ENCODE measurements at places on chromosomes 7 and 10.

GRCh38 chr7:158044482-158044823 lies 543.2 kb downstream of the PTPRN2 start:
- DNase-seq: no peak

- no peak for DNase-seq
Measured at GRCh38 chr10:125989791-125990190, 93.4 kb downstream of the FANK1 start.

DNA sequence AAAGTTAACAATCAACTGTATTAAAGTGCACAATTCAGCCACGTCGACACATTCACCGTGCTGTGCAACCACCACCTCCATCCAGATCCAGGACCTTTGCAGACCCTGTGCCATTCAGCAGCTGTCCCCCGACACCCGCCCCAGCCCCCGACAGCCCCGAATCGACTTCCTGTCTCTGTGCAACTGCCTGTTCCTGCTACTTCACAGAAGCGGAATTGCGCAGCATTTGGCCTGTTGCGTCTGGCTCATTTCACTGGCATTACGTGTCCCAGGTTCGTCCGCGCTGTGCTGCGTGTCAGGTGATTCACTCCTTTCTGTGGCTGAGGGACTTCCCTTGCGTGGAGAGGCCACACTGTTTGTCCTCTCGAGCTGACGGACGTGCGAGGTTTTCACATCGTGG lies 33.2 kb upstream of the DNAAF5 start:
- DNase-seq: no peak

- no peak for DNase-seq
Measured at GRCh38 chr10:124728071-124728829, 15.9 kb downstream of the FAM53B start.

- no peak for DNase-seq
Measured at GRCh38 chr10:8323428-8324054, 269.1 kb downstream of the GATA3 start.

GRCh38 chr10:87961314-87961713 lies 97.9 kb downstream of the PTEN start:
- DNase-seq: no peak

DNA sequence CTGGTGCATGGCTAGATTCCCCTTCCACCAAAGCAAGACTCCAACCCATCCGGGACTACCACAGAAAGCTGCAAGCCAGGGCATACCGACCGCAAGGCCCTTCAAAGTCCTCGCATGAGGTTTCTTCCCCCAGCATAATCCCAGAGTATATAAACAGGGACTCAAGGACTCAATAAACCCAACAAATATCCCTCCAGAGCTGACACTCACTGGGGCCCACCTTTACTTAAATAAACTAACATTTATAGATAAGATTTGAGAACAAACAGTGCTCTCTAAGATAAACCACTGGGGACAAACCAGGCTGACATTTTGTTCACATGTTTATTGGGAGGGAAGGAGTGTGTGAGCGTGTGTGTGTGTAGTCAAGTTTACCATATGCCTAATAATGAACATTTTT lies 138.2 kb downstream of the ADAM12 start:
- no peak for DNase-seq

- DNase-seq: peak; percentile 56
Measured at GRCh38 chr10:132248455-132249225, 59.1 kb downstream of the STK32C start.

DNA sequence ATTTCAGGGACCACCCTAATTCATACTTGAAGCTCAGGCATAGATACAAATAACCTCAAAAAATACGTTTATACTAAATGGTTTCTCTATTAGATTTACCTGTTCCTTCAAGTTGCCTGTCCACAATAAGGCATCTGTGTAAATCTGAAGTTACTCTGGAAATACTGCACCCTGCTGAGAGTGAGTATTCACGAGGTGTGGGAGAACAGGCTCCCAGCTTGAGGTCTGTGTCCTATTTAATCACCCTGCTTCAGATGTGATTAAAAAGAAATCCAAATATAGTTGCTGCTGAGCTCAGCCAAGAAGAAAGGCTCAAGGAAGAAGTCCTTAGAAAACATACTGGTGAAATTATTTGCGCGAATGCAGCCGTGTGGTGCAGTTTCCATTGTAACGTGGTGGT lies 136.8 kb downstream of the KLF6 start:
- no peak for DNase-seq

- DNase-seq: no peak
Measured at GRCh38 chr10:129323879-129324278, 143.2 kb upstream of the MGMT start.

DNA sequence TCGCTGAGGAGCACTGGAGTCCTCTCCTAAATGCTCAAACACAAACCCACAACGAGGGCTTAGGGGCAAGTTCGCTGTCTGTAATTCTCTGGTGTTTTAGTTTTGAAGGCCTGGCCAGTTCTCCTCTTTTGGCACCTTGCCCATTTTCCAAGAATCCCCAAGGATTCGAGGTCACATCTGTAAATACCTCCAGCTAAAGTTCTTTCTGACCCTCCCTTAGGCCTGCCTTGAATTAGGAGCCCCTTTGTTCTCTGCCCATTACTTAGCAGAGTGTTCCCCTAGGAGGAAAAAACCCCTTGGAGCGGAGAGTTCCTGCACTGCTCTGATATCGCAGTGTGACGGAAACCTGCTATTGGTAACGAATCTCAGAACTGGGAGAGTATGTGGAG lies 743 bp upstream of the PYROXD2 start:
- no peak for DNase-seq

DNA sequence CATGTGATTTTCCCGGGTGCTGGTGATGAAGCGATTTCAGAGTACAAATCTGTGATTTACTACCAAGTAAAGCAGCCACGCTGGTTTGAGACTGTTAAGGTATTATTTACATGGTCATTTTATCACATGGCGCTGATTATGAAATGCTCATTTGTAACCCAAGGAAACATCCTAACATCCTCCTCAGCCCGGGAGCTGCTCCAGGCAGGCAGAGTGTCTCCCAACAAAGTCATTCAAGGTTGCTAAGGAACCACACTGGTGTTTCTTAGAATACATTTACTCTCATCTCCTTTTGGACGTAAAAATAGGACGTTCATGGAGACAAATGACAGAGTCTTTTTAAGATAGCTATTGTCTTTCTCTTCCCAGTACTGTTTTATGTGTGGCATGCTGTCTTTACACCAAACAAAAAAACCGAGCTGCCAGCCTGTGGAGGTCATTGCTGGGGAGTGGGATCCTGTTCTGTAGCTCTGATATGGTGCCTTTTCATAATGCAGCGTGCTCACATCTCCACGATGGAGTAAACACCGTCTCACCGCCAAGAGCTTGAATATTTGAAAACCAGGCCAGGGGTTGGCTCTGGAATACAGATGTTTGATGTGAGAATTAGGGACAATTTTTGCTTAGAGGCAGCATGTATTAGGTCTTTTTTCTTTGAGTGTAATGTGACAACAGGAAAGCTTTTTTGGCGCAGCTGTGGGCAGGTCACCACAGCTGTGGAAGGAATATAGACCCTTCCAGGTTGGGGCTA lies 119.6 kb downstream of the DOCK1 start:
- DNase-seq: no peak

GRCh38 chr7:158378978-158379377 lies 208.6 kb downstream of the PTPRN2 start:
- no peak for DNase-seq

GRCh38 chr10:1736144-1736971 lies 967 bp downstream of the ADARB2 start:
- no peak for DNase-seq

DNA sequence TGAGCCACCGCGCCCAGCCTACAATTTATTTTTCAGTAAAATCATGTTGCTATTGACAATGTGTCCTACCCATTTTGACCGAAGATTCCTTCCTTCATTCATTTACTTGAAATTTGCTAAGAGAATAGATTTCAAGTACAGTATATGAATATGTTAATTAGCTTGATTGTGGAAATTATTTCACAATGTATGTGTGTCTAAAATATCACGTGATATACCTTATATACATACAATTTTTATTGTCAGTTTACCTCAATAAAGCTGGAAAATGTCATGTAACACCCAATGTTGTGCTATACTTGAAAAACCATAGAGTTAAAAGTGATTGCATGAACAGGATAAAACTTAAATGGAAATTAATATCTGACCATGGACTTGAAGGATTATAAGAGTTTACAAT lies 521.7 kb upstream of the ANKRD30A start:
- no peak for DNase-seq

- no peak for DNase-seq
Measured at GRCh38 chr7:129990403-129991192, 37.8 kb upstream of the UBE2H start.

GRCh38 chr7:29075606-29076005 lies 70.7 kb downstream of the CPVL start:
- DNase-seq: no peak

DNA sequence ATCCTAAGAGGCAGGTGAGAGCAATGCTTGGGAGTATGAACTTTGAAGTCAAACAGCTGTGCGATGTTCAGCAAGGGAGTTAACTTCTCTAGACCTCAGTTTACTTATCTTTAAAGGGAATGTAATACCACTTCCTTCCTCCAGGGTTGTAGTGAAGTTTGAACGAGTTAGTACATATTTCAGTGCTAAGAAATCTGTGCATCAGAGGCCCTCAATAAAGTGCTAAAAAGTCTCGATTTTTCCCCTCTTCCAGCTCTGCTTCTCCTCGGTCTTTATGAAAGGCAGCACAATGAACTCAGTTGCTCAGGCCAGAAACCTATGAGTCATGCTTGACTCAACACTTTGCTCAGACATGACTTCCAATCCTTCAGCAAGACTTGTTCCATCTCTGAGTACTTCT lies 418.9 kb downstream of the MDFIC start:
- DNase-seq: no peak

DNA sequence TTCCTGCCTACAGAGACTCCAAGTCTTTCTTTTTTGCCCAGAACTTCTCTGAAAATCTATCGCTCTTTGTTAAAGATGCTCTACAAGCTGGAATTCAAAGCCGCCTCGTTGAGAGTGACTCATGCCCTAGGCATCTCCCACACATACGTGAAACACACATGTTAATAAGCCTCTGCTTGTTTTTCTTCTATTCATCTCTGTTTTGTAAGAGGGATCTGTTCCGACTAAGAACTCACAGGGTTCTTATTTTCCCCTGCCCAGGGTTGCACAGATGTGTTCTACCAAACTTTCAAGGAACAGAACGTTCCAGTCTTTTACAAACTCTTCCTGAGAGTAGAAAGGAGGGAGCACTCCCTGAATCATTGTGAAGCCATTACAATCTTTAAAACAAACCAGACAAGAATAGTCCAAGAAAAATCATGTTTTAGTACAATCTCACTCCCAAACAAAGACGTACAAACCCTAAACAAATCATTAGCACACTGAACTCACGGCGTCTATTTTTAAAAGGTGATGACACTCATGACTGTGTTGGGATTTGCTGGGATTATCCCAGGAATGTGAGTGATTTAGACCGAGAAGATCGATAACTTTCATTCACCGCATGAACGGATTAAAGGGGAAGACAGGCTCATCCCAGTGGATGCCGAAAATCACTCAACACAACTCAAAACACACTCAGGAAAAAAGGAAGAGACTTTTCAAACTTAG lies 55.3 kb upstream of the INPP5A start:
- no peak for DNase-seq

DNA sequence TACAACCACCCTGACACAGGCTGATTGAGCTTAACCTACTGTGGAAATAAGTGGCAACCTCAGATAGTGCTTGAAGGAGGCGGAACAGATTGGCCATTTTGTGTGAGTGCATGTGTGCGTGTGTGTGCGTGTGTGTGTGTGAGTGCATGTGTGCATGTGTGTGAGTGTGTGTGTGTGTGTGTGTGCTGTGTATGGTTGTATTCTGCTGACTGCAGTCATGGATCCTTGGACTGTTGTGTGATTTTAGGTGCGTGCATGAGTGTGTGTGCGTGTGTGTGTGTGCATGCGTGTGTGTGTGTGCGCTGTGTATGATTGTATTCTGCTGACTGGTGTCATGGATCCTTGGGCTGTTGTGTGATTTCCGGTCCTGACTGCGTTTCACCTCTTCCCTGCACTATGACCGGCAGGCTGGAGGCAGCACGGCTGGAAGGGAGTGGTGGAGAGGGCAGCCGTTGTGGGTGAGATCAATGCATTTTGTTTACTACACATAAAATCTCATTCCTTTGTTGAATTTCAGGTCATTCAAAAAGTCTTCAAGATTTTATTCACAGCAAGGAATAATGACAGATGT lies 6.3 kb downstream of the IQCE start:
- DNase-seq: no peak

GRCh38 chr7:127652333-127653248 lies 597 bp downstream of the SND1 start:
- no peak for DNase-seq

GRCh38 chr10:91689731-91690168 lies 56.9 kb upstream of the PPP1R3C start:
- DNase-seq: no peak

DNA sequence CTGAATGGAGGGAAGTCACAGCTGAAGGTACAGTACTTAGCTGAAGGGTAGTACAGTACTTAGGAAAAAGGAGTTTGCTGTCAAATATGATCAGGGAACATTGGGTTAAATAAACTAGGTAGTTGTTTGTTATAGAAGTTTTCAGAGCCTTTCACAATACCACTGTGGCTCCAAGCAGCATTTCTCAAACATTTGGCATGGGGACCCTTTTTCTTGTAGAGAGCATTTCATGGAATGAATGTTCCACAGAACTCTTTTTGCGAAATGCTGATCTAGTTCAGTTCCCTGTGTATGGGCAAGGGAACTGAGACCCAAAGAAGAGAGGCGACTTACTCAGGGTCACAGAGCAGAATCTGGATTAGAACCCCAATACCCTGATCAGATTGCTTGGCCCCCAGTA lies 31.5 kb upstream of the DDX50 start:
- no peak for DNase-seq

GRCh38 chr10:19683960-19684359 lies 132.3 kb upstream of the PLXDC2 start:
- no peak for DNase-seq

GRCh38 chr7:155871211-155871610 lies 58.9 kb upstream of the SHH start:
- DNase-seq: no peak

- DNase-seq: peak; percentile 59
Measured at GRCh38 chr7:138001529-138002095, at the start of gene CREB3L2. TSS of gene CREB3L2 (minus strand) at chr7:138002086. CDS start at chr7:138001705, 381 bp downstream.
